CD4-positive, alpha-beta T cell (primary cell): ENCODE measurements at places on chromosomes 2 and 18. TPM values are rescaled to one million over a fixed set of nuclear protein-coding genes. Genes with fewer than 3 reads are reported as not detected.

GRCh38 chr2:8121826-8122513 lies 559.9 kb upstream of the ID2 start:
- DNase-seq = no peak

DNA sequence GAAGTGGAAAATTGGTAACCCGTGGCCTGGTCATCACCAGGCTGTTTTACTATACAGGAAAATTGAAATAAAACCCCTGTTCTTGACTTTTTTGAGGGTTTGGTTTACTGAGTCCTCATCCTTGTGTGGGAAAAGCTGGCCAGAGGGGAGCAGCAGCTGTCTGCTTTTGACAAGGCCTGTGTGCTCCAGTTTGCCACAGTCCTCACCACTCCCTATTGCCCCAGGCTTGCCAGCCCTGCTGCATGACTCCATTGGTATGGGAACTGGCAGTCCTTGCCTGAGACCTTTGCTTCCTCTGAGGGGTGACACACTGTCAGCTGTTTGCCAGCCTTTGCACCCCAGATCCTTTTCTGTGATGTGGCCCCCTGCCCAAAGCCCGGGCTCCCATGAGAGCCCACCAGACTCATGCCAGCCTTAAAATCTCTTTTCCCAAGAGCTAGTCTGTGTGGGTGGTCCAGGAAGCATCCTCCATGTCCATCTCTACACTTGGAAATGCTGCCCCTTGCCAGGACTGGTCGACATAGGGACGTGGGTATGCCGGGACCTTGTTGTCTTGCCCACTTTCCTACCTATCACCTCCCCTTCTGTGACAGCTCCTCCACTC lies 39.0 kb downstream of the GLI2 start:
- DNase-seq = no peak

DNA sequence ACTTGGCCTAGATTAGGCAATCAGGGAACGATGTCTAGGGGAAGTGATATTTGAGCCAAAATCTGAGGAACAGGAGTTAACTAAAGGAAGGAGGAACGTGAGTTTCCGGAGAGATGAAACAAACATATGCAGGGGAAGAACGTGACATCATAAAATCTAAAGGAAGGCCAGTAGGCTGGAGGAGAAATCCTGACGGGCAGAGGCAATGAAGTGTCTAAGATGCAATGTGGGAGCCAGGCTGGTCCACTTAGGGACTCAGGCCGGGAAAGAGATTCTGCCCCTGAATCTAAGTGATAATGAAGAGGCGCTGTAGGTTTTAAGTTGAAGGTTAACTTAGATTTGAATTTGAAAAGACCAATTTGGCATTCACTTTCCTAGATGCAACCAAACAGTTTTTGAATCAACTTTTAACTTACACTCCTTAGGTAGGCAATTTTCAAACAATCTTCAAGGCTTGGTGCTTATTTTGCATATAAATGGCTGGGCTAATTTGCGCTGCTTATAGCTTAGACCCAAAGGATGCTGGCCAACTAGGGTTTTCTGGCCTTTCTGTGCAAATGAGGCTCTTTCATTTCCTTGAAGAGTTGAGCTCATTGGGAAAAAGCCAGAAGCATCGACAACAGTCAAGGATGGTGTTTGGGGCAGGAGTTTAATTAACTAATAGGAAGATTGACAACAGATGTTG lies 221.7 kb downstream of the SOX11 start:
- DNase-seq = no peak

COL6A3 gene
- 1.3 TPM for total RNA-seq

GRCh38 chr2:105806996-105807395 lies 62.3 kb downstream of the NCK2 start:
- no peak for DNase-seq

ANO7 gene
- 0.14 TPM for total RNA-seq

DNA sequence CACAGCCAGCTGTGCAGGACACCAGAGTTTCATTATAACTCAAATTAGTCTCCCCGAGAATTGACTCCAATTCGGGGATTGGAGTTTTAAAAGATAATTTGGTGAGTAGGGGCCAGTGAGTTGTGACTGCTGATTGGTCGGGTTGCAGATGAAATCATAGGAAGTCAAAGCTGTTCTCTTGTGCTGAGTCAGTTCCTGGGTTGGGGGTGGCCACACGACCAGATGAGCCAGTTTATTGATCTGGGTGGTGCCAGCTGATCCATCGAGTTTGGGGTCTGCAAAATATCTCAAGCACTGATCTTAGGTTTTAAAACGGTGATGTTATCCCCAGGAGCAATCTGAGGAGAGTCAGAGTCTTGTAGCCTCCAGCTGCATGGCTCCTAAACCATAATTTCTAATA lies 82.7 kb upstream of the SLC66A3 start:
- no peak for DNase-seq

GRCh38 chr18:35861367-35862118 lies 110.9 kb upstream of the RMP24 start:
- DNase-seq = no peak

DNA sequence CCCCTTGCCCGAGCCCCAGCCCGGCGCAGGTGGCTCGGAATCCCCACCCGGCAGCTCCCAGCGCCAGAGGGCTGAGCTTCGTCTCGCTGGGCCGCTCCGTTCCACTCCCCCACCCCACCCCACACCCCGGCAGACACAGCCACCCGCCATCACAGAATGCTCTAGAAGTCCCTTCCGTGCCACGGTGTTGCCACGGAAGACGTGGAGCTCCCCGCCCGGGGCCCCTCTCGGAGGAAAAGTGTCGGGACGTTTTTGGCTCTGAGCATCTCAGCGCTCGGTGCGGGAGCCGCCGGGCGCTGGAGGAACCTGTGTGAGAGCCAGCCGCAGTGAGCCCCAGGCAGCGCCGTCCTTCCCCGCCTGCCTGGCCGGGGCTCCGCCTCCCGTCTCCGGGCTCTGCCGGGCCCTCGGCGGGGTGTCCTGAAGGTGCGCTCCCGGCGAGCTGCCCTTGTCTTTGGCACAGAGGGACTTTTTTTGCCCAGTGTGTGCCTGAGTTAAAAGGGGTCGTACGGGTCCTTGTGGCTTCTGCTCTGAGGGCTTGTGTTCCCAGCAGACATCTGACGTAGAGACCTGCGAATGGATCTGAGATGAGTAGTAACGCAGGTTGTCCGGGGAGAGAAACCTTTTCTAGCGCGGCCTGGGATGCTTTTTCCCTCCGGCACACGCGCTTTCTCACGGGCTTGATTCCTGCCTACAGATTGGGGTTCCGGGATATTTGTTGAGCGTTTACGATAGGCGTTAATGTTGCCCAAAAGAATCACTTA lies 1.8 kb downstream of the ZCCHC2 start:
- DNase-seq = peak; percentile 66

LRRFIP1 gene
- 157 TPM for total RNA-seq

TEKT4 gene
- total RNA-seq = not detected

GRCh38 chr18:31156821-31157763 lies 5.6 kb downstream of the DSC1 start:
- no peak for DNase-seq

- DNase-seq = no peak
These were observed 39.9 kb downstream of the PRKCE start for GRCh38 chr2:45691171-45691999.

RPRM gene
- total RNA-seq = not detected

DNA sequence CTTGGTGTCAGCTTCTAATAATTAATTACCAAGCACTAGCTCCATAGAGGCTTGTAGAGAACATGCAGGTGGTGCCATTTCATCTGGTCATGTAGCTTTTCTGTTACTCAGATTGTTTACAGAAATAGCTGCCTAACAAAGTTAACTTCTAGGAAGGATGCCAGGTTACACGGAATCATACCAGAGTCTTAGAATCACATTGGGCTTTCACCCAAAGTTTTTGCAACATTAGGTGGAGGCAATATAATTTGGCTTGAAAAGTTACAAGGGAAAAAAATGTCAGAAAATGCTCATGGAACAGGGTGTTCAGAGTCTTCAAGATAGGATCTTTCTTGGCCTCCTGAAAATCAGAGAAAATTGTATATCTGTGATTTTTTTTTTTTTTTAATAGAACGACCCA lies 135.6 kb downstream of the ARHGAP15 start:
- DNase-seq = no peak

GRCh38 chr2:157334797-157335196 lies 9.2 kb upstream of the ERMN start:
- no peak for DNase-seq

NHEJ1 gene
- 7.2 TPM for total RNA-seq

ZSWIM2 gene
- total RNA-seq = not detected

SP140 gene
- 51.2 TPM for total RNA-seq

IL36G gene
- not detected for total RNA-seq

GRCh38 chr2:241034490-241035141 lies 36.2 kb downstream of the SNED1 start:
- DNase-seq = no peak

DNA sequence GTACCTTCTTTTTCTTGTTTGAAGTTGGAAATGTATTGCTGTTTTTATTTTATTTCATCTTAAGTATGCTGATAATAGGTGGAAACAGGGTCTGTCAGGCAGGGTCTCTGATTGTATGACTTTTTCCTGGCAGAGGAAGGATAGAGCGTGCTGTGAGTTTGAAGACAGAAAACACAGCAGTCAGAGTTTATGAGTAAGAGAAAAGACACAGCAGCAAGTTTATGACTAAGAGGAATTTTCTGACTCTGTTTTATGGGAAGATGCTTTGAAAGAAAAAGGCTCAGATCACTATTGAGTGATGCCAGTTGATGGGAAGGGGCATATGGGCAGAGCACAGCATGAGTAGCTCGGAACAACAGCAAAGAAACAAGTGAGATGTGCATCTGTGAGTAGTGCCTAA lies 379.1 kb downstream of the MEIS1 start:
- DNase-seq = no peak

KCNF1 gene
- total RNA-seq = not detected

DNA sequence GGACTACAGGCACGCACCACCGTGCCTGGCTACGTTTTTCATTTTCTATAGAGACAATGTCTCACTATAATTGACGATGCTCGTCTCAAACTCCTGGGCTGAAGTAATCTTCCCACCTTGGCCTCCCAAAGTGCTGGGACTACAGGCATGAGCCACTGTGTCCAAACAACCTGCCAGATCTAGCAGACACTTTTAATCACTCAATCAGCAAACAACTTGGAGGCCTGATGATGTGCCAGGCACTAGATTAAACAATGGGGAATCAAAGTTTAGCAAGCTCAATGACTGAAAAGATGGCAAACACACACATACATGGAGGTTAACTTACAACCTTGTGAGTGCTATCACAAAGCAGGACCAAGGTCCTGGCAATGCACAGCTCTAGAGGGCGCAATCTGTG lies 29.8 kb upstream of the RMP24 start:
- DNase-seq = no peak

KRTCAP3 gene
- 11.5 TPM for total RNA-seq

DNA sequence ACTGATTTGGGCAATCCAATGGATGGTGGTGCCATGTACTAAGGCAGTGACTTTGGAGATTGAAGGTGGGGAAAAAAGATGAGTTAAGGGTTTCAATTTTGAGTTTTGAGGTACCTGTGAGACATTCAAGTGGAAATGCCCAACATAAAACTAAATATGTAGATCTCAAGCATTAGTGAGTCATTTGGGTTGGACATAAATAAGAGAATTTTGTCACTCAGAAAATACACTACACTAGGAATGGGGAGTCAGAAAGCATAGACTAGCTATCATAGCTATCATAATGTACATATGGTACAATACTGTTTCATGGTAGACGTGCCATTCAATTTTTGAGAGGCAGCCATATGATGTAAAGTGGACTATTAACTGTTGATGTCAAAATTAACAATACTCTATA lies 56.1 kb downstream of the FBXO11 start:
- no peak for DNase-seq

GRCh38 chr2:30262716-30263309 lies 31.5 kb downstream of the LBH start:
- DNase-seq = no peak

CD8A gene
- total RNA-seq = 1.3 TPM

DNA sequence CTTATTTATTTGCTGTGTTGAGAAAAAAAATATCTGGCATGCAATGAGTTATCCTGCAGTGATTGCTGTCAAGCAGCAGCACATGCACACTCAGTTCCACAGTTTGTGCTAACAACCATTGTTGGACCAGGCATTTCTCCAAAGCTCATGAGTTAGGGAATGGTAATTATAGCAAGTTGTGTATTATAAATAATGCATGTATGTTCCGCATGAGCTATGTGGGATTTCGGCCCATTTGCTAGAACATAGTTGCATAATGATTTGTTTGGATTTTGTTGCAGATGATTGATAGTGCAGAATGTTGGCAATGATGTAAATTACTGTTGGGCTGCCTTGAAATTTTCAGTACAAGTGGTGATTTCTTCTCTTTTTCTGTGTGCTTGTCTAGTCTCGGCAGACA lies 10.7 kb downstream of the KCNJ3 start:
- no peak for DNase-seq

DNA sequence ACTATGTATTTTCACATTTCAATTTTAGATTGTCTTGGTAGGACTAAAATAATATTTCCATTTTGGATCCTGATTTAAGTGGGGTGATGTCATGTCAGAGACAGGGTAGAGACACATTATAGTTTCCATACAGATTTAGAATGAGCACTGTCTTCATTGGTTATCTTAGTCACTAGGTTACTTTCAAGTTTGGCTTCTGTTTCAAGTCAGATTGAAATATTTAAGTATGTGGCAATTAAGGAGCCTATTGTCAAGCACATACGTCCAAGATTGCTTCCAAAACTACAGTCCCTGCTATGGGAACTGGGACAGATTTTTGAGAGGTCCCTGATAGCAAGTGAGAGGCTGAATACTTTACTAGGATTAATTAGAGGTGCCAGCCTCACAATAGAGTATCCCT lies 89.2 kb upstream of the FAM117B start:
- no peak for DNase-seq

- no peak for DNase-seq
These were observed 10.4 kb downstream of the CIB4 start for GRCh38 chr2:26630669-26631360.

GRCh38 chr18:9665314-9665713 lies 42.8 kb upstream of the RAB31 start:
- DNase-seq = no peak

DNA sequence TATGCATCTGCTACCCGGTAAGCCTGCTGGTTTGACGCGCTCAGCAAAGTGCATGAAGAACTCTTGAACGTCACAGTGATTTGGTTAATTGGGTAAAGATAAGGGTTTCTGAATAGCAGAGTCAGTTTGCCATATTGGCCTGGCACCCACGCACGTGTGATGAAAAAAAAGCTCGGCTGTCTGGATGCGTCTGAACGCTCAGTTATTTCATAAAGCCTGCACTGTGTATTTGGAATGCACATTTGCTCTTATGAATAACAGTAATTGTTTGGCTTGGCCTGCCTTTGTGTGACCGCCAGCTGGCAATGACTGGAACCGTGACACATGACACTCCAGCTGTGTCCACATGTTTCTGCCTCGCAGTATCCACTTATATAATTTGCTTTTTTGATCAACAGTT lies 129.2 kb upstream of the MEIS1 start:
- DNase-seq = no peak

DNA sequence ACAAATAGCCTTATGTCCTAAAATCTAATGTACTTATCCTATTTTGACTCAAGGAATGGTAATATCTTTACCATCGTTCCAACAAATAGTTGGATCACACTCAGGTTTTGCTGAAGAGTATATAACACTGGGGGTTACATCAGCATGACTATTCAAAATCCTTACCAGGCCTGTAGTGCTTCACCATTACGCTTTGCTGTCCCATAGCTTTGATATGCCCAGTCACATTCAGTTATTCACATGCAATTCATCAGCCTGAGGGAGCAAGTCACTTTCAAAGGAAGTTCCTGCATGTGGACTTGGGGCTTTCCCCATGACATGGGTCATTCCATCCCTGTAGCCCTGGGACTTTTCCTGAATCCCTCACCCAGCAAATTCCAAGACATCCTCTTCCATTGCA lies 39.6 kb downstream of the FTCDNL1 start:
- no peak for DNase-seq

- no peak for DNase-seq
These were observed at the start of gene SPIRE1 for GRCh38 chr18:12657684-12658425. Gene SPIRE1 (minus strand): TSS chr18:12658107. CDS start chr18:12657866, 241 bp downstream.

EMX1 gene
- total RNA-seq = not detected
